Effector memory CD4-positive, alpha-beta T cell (primary cell): ENCODE measurements at places on chromosomes 3 and 15.

DNA sequence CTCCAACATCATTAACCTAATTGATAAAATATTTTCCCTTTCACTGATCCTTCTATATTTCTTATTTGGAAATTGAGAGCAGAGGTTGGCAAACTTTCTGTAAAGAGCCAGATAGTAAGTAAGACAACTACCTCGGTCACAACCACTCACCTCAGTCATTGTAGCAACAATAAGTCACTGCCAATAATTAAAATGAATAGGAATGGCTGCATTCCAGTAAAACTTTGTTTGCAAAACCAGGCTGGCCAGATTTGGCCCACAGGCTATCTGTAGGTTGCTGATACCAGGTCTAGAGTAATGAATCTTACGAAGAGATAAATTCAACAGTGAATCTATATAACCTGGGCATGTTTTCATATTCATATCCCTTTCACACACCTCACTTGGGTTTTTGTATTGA, 316.2 kb upstream of the TBC1D5 start:
- no peaks in the 10 kb centered on the region for H3K4me1 ChIP-seq
- no peak overlapping the region for H3K27ac ChIP-seq
- DNase-seq: no peak
- H3K27me3 ChIP-seq: no peaks in the 10 kb centered on the region
- no peaks in the 10 kb centered on the region for H3K36me3 ChIP-seq
- no peak overlapping the region for H3K4me3 ChIP-seq

DNA sequence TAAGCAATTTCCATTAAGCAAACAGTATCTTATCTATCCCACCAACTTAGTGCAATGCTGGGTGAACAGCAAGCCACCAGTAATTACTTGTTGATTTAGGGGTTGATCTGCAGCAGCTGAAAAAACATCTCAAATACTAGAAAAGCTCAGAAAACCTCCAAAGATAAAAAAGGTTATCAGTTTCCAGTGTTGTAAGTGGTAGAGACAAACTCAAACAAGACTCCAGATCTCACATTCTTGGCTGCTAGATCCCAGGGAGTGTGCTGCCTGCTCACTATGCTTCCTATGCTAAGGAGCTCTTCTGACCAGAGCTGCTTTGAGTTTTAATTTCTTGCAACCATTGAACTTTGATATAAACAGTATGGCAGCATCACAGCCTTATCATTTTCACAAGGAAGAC, 11.3 kb downstream of the B3GALNT1 start:
- no peaks in the 10 kb centered on the region for H3K36me3 ChIP-seq
- no peak overlapping the region for H3K27ac ChIP-seq
- DNase-seq: no peak
- H3K27me3 ChIP-seq: no peaks in the 10 kb centered on the region

GRCh38 chr3:35409991-35410390, 229.3 kb upstream of the ARPP21 start:
- H3K4me1 ChIP-seq: no peaks in the 10 kb centered on the region
- H3K27ac ChIP-seq: no peak overlapping the region
- H3K36me3 ChIP-seq: no peaks in the 10 kb centered on the region
- no peak overlapping the region for H3K4me3 ChIP-seq
- DNase-seq: no peak

DNA sequence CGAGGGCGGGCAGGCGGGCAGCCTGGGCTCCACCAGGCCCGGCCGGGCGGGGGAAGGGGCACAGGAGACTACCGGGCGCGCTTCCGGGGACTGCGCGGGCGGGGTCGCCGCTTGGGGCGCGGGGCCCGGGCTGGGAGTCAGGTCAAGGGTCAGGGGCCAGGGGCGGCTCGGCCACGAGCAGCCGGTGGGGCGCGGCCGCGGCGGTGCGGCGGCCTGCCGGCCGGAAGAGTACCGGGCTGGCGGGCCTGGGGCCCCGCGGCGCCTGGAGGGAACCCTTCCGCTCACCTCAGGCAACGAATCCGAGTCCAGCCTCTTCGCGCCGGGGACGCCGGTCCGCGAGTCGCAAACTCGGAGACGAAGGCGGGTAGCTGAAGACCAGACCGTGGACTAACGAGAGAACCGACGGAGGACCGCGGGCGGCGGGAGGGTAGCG, 225 bp downstream of the RHOA start:
- peaks cover 54% of the 10 kb centered on the region for H3K4me1 ChIP-seq
- no peaks in the 10 kb centered on the region for H3K27me3 ChIP-seq
- no peak for DNase-seq

- peaks cover 18% of the 10 kb centered on the region for H3K4me1 ChIP-seq
- no peak overlapping the region for H3K4me3 ChIP-seq
- no peaks in the 10 kb centered on the region for H3K27me3 ChIP-seq
- DNase-seq: no peak
- H3K27ac ChIP-seq: no peak overlapping the region
These were observed 3.1 kb downstream of the ABTB1 start for GRCh38 chr3:127675651-127676391.

DNA sequence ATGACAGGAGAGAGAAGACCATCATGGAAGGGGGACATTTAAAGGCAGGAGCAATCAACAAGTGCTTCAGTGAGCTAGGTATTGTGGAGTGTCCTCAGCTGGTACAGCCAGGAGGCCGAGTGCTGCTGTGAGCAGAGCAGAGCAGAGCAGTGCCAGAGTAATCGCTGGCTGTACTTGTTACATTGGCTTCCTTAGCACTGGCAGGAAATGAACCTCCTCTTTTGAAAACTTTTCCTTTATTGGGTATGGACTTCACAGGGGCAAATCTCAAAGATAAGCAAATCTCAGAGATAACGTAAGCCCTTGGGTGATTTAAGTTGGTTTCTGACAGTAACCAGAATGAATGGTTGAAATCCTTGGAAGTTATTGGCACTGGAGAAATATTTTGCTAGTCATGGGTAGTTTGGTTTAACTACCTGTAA, 2.1 kb downstream of the SH3GL3 start:
- DNase-seq: no peak
- no peaks in the 10 kb centered on the region for H3K36me3 ChIP-seq
- no peaks in the 10 kb centered on the region for H3K27me3 ChIP-seq

- DNase-seq: no peak
- H3K36me3 ChIP-seq: no peaks in the 10 kb centered on the region
- no peak overlapping the region for H3K27ac ChIP-seq
- no peak overlapping the region for H3K4me3 ChIP-seq
- H3K27me3 ChIP-seq: no peaks in the 10 kb centered on the region
These were observed 6.4 kb upstream of the DNAAF4 start for GRCh38 chr15:55514414-55514850.

DNA sequence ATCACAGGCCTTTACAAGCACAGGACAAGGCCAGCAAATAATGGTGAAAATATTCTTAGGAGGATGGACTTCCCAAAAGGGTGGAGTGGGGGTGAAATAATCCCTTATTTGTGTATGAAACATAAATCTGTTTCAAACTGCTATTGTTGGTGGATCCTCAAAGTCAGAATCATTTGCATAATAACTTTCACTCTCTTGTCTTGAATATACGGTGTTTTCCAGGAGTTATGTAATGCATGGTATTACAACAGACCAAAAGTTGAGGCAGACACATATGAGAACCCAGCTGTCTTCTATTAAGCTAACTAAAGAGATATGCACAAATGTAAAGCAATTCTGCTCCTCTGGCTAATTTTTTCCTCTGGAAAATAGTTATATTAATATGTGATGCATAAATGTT, 57.7 kb downstream of the PRTG start:
- H3K36me3 ChIP-seq: no peaks in the 10 kb centered on the region
- no peak for DNase-seq
- H3K27ac ChIP-seq: no peak overlapping the region
- no peaks in the 10 kb centered on the region for H3K4me1 ChIP-seq
- no peak overlapping the region for H3K4me3 ChIP-seq
- H3K27me3 ChIP-seq: no peaks in the 10 kb centered on the region

GRCh38 chr3:159260049-159260662, 458.3 kb downstream of the MFSD1 start:
- H3K36me3 ChIP-seq: no peaks in the 10 kb centered on the region
- H3K4me3 ChIP-seq: no peak overlapping the region
- H3K27me3 ChIP-seq: no peaks in the 10 kb centered on the region
- DNase-seq: no peak

DNA sequence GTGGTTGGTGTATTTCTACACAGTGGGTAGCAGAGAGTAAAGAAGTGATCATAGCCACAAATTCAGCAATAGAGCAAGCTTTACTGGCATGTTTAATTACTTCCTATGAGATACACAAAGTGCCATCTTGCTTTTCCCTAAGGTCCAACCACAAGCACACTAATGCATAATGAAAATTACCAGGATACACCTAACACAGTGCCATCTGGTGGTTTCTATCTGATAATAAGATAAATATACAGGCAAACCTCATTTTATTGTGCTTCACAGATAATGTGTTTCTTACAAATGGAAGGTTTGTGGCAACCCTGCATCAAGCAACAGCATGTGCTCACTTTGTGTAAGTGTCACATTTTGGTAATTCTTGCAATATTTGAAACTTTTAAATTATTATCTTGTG, 223.0 kb downstream of the NSUN3 start:
- H3K27ac ChIP-seq: no peak overlapping the region
- H3K36me3 ChIP-seq: no peaks in the 10 kb centered on the region
- no peak for DNase-seq
- no peaks in the 10 kb centered on the region for H3K27me3 ChIP-seq
- H3K4me3 ChIP-seq: no peak overlapping the region
- no peaks in the 10 kb centered on the region for H3K4me1 ChIP-seq

DNA sequence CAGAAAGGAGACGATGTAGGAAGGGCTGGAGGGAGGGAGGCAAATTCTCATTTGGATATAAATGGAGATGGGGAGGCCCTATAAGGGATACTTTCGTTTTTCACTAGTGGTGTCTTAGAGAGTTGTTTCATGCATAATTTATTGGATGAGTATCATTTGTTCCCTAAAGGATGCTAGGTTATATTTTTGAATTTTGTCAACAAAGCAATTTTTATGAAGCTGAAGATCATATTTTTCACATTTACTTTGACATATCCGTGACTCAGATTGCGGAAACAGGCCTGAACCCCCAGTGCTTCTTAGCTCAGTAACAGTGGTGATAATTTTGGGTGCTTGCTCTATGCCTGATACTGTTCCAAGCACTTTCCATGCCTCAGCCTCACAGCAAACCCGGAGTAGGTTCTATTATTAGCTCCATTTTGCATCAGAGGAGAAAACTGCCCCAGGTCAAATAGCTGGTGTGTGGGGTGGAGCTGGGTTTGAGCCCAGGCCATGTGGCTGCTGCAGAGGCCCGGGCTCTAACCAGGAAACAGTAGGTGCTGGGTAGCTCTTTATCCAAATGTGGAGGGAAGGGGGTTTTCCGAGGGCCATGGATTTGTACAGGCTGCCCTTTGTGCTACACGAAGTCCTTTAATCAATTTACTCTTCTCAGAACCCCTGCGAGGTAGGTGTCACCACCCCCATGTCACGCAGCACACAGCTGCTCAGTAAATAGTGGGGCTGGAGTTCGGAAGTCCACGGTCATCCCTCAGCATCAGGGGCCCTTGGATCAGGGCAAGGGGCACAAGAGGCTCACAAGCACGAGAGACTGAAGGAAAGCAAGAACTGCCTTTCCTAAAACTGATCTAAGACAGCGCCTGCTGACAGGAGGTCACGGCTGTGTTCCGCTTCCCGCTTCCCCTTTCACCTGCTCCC, 99.1 kb downstream of the SLC49A4 start:
- H3K27me3 ChIP-seq: no peaks in the 10 kb centered on the region
- H3K27ac ChIP-seq: no peak overlapping the region
- H3K4me1 ChIP-seq: no peaks in the 10 kb centered on the region
- DNase-seq: no peak

DNA sequence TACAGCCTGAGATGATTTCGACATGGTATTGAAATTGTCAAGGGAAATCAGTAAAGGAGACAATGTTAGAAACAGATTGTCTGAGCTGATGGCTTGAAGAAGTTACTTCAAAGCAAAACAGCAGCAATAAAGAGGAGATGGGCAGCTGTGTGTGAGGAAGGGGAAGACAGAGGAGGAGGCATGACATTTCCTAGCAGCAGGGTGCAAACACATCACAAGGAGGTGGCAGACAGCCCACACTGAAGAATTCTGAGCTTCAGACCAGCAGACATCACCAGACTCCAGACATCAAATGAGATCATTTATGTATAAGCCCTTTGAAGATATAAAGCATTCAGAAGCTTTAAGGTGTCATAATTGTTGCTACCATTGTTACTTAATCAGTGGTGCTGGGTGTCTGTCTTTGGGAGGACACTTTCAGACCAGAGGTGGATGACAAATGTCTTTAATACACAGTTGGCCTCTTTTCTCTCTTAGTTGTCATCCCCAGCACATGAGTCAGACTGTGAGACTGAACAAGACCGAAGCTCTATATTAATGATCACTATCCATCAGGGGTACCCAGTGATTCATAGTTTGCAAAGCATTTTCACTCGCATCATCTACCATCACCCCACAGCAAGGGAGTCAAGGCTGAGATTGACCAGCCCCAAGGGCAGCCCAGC, 203.9 kb downstream of the MINAR1 start:
- H3K36me3 ChIP-seq: no peaks in the 10 kb centered on the region
- H3K4me3 ChIP-seq: no peak overlapping the region
- H3K4me1 ChIP-seq: no peaks in the 10 kb centered on the region
- H3K27ac ChIP-seq: no peak overlapping the region

DNA sequence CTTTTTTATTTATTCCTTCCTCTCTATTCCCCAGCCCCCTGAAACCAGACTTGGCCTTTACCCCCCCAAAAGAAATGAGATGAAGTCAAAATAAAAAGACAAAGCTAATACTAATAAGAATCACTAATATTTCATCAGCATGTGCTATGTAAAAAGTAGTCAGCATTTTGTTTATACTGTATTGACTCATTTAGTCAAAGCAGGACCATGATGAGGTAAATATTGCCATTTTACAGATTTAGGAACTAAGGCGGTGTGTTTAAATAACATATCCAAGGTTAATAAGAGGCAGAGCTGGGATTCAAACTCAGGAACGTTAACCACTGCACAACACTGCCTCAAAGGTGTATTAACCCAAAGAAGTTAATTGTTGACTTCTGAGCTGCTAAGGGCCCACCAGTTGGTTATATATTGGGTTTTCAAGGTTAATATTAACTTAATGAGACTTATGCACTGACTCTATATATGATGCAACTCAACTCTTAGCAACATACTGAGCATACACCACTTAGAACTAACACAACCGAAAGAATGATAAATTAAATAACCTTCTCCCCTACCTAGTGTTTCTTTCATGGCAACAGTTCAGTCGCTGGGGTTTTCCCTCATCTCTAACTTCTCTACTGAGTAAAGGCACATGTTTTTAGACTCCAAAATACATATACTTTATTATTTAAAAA, 34.7 kb downstream of the FOXP1 start:
- DNase-seq: no peak
- H3K27ac ChIP-seq: no peak overlapping the region
- H3K4me1 ChIP-seq: no peaks in the 10 kb centered on the region
- no peaks in the 10 kb centered on the region for H3K27me3 ChIP-seq
- no peak overlapping the region for H3K4me3 ChIP-seq
